Stimulated activated CD8-positive, alpha-beta memory T cell treated with anti-CD3 and anti-CD28 coated beads, Interleukin-12 subunit alpha, Interleukin-12 subunit beta, amount 100 ng/mL, for 4 hours (primary cell): ENCODE measurements at places on chromosomes 4 and X.

GRCh38 chr4:163810755-163811154 lies 316.3 kb downstream of the TMA16 start:
- no peak for DNase-seq

DNA sequence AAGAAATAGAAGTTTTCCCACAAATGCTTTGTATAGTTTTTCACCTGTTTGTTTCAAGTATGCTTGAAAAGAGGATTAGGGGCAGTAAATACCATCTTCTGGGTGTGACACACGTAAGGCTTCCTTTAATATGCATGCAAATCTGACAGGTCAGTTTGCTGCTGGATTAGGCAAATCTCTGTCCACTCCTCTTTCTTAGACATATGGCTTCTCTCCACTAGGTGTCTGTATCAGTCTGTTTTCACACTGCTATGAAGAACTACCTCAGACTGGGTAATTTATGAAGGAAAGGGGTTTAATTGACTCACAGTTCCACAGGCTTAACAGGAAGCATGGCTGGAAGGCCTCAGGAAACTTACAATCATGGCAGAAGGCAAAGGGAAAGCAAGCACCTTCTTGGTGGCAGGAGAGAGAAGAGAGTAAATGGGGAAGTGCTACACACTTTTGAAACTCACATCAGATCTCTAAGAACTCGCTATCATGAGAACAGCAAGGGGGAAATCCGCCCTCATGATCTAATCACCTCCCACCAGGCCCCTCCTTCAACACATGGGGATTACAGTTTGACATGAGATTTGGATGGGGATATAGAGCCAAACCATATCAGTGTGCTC lies 66.9 kb downstream of the TAB3 start:
- no peak for DNase-seq

DNA sequence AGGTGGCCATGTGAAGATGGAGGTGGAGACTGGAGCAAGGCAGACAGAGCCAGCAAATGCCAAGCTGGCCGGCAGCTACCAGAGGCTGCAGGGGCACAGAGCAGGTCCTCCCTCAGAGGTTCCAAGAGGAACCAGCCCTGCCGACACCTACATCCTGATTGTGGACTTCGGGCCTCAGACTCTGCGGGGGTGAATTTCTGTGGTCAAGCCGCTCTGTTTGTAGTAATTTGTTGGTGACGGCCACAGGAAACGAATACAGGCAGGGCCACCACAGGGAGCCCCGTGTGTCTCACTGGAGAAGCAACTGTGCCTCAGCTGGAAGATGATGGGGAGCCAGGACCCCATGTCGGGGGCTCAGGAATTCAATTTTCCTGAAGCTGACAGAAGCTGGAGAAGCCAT lies 28.3 kb downstream of the ZFYVE28 start:
- DNase-seq, result no peak

- no peak for DNase-seq
These were observed 108.0 kb downstream of the SLIT2 start for GRCh38 chr4:20359692-20360091.

- DNase-seq, result no peak
These were observed 15.9 kb upstream of the RAB40A start for GRCh38 chrX:103535206-103535605.

DNA sequence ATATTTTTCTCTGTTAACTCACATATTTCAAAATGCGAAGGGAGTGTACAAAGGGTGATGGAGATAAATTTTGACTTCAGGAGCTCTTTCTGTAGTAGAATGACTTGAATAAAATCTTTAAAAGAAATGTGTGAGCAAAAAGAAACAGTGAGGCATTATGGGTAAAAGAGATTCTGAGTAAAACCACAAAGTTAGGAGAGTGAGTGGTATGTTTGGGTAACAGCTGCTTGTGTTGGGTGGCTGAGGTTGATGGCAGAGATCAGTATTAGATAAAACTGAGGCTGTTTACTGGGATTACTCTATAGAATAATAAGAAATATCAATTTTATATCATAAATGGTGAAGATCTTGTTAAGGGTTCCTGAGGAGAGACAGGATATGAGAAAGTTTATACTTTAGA lies 434.2 kb upstream of the AMOT start:
- DNase-seq, result no peak

- DNase-seq, result no peak
These were observed 221.7 kb upstream of the DIPK2B start for GRCh38 chrX:45422216-45422925.

DNA sequence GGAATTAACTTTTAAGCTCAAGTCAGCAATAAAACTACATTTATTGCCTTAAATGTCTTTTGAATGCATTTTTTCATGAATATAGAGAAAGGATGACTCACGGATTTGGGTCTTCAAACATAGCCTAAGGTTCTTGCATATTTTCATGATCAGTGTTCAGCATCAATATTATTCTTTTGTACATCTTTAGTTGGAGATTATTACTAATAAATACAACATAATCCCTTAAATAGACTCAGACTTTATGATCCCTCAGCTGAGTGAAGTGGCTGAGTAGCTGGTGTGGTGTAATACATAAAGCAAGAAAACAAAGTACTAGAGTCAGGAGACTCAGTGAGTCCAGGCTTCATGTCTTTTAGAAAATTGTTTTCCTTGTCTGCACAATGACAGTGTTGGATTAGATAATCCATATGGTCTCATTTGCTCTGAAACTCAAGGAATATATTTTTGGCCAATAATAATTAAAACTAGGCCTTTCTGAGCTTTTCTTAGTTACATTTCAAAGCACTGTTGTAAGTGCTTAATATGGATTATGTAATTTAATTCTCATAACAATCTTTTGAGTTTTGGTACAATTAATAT lies 78.3 kb upstream of the UNC5C start:
- DNase-seq, result no peak

GRCh38 chrX:111322231-111322855 lies 52.1 kb upstream of the CAPN6 start:
- no peak for DNase-seq

DNA sequence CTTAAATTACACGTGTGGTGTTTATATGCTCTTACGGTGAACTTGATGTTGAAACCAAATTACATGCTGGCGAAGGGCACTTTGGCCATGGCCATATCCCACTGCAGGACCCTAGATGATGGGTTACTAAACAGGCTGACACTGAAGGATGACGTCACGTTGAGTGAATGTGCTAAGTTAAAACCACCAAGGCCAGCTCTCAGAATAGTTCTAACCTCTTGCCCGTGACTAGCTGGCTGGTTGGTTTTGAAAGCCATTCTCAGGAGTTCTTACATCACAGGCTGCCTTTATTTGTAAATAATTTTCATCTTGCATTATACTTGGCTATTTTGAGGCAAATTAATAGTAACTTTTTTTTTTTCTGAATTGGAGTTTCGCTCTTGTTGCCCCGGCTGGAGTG lies 41.3 kb upstream of the PHEX start:
- no peak for DNase-seq

DNA sequence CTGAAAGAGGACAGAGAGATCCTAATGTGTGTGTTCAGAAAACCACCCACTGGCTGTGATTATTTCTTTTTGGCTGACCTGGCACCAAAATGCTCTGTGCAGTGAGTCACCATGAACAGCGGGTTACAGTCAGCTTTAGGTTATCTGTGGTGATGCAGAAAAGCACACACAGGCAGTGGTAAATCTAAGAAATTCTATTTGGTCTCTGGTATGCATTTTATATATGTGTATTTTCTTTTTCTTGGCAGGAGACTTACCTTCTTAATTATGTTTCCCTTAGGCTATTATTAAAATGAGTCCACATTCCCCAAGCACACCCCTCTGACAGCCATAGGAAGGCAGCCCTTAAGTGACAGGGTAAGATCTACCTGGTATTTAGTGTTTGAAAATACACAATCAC lies 79.1 kb upstream of the TFDP3 start:
- no peak for DNase-seq

- no peak for DNase-seq
These were observed 36.7 kb upstream of the CABS1 start for GRCh38 chr4:70298051-70298450.

DNA sequence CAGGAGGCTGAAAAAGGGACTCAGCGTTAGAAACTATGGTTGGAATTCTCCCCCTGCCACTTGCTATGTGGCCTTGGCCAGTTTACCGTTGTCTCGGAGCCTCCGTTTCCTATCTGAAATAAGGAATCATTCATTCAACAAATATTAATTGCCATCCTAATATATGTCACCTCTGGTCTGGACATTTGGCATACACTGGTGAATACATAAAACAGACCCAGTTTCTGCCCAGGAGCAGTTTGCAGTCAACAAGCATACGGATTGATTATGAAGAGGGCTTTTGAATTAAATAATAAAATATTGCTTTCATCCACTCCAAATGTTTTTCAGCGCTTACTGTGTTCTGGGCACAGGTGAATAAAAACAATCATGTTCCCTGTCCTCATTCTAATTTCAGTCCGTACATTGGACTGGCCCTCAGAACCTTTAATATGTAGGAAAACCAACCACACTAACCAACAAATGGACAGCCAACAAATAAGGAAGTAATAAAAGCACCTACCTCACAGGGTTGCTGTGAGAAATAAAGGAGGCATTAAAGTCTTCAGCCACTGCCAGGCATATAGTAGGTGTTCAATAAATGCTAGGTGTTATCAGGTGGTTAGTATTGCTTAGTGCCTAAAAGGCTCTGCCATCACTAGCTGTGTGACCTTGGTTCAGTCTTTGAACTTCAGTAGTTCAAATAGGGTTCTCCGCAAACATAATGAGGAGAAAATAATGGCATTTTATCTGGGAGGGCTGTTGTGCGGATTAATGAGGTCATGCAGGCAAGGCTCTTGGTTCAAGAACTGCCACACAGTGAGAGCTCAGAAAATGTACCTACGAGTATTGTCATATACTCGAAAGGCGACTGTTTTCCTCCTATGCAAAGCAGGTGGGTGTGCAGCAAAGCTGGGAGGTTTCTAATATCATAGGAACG lies 7.3 kb upstream of the GSX2 start:
- no peak for DNase-seq

DNA sequence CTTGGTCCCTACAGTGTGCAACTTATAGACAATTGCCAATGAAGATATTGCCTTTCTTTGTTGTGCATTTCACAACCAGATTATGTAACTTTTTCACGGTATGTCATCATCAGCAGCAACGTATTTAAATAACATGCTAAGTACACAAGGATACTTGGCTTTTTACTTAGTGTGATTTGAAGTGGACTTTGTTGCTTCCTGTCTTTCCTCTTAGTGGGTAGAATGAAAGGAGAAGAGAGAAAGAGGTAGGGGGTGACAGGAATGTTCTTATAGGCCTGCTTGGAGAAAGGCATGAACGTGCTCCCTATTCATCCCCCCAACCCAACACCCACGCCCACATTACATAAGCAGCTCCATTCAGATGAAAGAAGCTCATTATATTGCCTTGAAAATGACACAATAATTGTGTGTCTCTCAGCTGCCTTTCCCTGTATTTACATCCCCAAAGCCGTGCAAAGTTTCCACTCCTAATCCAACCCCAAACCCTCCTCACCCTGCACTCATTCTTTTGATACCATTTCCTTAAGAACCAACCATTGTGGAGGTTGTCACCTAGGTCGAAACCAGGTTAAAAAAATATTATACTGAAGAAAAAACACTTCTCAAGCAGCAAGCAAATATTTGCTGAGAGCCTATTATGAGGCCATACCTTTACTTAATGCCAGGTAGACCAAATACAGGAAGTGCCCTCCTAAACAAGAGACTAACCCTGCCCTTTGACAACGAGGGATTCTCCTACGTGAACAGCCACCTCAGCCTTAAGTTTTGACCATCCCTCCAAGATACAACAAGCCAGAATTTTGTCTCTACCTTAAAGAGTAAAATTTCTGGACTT lies 25.2 kb upstream of the GK start:
- DNase-seq, result no peak

DNA sequence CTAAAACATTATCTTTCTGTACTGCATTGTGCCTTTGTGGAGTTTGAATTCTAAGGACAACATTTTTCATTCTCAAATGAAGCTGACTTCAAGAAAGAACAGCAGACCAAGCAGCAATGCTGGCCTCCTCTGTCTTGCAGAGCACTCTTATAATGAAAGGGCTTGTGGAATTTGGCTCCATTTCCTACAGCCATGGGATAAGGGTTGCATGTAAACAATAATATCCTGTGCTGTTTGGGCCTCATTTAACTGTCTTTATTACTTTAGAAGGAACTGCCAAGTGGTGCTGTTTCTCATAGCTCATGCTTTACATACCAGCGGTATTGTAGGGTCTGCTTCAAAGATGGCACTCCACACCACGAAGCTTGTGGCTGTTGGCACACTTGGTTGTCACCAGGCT lies 111.4 kb upstream of the EOLA2 start:
- no peak for DNase-seq

- no peak for DNase-seq
These were observed 7.5 kb upstream of the FGF5 start for GRCh38 chr4:80259012-80259411.

- DNase-seq, result no peak
These were observed 294.7 kb downstream of the NAF1 start for GRCh38 chr4:162871990-162872389.

DNA sequence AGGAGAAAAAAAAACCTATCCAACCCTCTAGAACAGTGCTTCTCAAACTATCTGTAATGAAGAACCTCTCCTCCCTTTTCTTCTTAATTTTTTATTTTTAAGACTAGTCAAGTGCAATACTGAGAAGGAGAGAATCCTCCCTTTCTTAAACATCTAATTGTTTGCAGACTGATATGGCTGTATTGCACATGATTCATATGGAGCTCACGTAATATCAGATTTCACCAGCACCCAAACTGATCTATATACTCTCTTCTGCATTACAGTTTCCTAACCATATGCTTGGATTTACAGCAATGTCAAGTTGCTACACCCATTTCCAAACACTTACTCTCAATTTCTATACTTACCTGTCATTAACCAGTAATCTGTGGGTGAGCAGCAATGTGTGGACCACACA lies 9.5 kb downstream of the PRMT9 start:
- no peak for DNase-seq

DNA sequence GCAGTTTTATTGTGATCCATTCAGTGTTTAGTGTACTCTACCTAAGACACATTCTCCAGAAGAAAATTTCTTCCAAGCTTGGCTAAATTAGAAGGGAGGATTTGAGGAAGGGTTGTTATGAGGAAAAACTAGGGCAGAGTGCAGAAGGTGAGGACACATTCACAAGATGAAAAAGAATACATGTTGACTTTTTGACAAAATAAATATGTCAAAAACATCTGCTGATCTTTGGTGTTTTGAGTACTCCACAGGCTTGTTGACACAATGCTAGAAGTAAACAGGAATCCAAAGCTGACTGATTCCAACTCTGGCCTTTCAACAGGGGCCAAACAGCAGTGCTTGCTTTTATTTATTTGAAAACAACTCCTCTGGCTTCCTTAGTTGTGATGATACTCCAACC lies 125.8 kb upstream of the SLC7A11 start:
- DNase-seq, result no peak

GRCh38 chr4:135319685-135320084 lies 1118.1 kb upstream of the PABPC4L start:
- DNase-seq, result no peak

DNA sequence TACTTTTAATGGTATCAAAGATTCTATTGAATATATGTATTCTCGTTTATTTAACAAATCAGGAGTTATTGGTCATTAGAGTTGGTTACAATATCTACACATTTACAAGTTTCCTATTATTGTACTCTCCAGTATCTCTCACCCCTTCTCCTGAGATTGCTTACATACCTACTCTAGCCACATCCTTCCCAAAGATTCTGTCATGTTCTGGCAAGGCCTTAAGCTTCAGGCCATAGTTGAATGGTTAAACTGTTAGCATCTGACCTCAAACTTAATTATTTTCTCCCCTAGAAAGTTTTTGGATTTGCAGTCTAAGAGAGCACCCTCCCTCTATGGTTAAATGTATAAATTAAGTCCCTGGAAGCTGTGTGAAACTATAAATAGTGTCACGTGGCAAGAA lies 784.2 kb downstream of the GLUD2 start:
- DNase-seq, result no peak

GRCh38 chr4:91279899-91280298 lies 1023.9 kb upstream of the GRID2 start:
- DNase-seq, result no peak
